ENCODE measurements at places on chromosomes 6 and 20.

GRCh38 chr6:28207510-28208110 is 17.5 kb upstream of the ZSCAN9 start:
- no peak for DNase-seq
- no peak overlapping the region for H3K4me3 ChIP-seq
- H3K36me3 ChIP-seq = no peaks in the 10 kb centered on the region
- H3K27ac ChIP-seq = no peak overlapping the region
- 0 out of 2 replicates have a peak, but pooled peaks cover 1% of the 10 kb centered on the region for H3K4me1 ChIP-seq
- H3K27me3 ChIP-seq = peaks cover 15% of the 10 kb centered on the region

- no peak for DNase-seq
- no peak overlapping the region for H3K27ac ChIP-seq
- H3K4me1 ChIP-seq = no peaks in the 10 kb centered on the region
- no peaks in the 10 kb centered on the region for H3K36me3 ChIP-seq
- H3K27me3 ChIP-seq = no peaks in the 10 kb centered on the region
Measured at GRCh38 chr20:32350421-32350820, 7.7 kb upstream of the ASXL1 start.

GRCh38 chr6:4651831-4652467 is 124.3 kb upstream of the CDYL start:
- no peak for DNase-seq
- H3K27ac ChIP-seq = no peak overlapping the region
- no peaks in the 10 kb centered on the region for H3K36me3 ChIP-seq
- no peak overlapping the region for H3K4me3 ChIP-seq
- H3K27me3 ChIP-seq = peaks cover 2% of the 10 kb centered on the region
- H3K4me1 ChIP-seq = peaks cover 7% of the 10 kb centered on the region

DNA sequence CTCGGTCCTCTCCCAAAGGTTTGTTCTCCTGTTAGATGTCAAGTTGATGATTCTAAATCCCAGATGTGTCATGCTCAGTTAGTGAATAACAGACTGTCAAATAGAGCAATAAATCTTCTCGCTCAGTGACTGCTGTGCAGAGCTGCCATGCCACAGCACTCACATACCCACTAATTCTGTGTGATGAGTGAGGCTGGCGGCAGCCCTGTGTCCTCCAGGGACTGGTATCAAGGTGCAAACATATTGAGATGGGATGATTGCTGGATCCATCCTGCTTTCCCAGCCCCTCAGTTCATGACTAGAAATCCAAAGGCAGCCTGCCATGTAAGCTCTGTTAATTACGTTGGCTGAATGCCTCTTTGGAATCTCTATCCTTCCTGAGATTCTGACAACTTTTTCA is 103.9 kb downstream of the OLIG3 start:
- DNase-seq = no peak
- no peaks in the 10 kb centered on the region for H3K36me3 ChIP-seq
- H3K4me1 ChIP-seq = peaks cover 27% of the 10 kb centered on the region
- no peaks in the 10 kb centered on the region for H3K27me3 ChIP-seq
- peak overlapping the region; percentile 73 for H3K27ac ChIP-seq
- H3K4me3 ChIP-seq = no peak overlapping the region

GRCh38 chr6:11224252-11224965 is 8.1 kb downstream of the NEDD9 start:
- DNase-seq = peak; percentile 34
- peak overlapping the region; percentile 28 for H3K27ac ChIP-seq
- no peaks in the 10 kb centered on the region for H3K27me3 ChIP-seq
- H3K4me1 ChIP-seq = peaks cover 20% of the 10 kb centered on the region
- no peak overlapping the region for H3K4me3 ChIP-seq

DNA sequence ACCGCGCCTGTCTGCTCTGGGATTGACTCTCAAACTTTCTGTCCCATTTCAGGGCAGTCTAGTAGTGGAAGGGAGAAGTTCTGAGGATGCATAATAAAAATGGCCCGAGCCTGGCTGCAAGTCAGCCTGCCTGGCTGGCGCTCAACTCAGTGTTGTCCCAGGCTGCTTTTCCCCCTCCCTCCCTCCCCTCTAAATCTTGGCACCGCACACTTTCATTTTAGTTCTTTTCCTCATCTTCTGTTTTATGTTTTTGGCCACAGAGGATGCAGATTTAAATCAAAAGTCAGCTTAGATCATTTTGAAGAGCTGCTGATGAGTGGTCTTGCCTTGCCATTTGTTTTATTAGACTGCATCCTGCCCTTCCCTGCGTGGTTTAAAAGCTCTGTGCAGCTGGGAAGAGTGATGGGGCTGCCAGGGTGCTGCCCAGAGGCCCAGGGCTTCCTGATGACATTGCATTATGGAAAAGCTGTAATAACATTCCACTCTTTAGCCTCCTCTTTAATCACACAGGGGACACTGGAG is 6.5 kb upstream of the UQCC2 start:
- H3K36me3 ChIP-seq = no peaks in the 10 kb centered on the region
- H3K4me1 ChIP-seq = no peaks in the 10 kb centered on the region
- DNase-seq = no peak
- no peak overlapping the region for H3K27ac ChIP-seq
- H3K27me3 ChIP-seq = peaks cover 7% of the 10 kb centered on the region

DNA sequence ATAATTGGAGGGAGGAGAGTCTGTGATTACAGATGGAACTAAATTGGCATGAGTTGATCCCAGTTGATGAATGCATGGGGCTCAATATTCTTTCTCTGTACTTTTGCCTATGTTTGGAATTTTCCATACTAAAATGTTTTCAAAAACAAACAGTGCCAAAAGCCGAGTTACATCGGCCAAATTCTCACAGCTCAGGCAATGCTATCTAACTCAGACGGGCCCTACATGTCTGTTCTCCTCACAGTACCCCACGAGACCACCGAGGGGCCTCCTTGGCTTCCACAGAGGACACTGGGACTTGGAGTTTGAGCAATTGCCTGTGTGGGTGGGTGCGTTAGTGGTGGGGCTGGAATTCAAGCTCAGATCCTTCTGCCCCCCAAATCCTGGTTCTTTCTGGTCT is 413.2 kb downstream of the CDH26 start:
- H3K4me3 ChIP-seq = no peak overlapping the region
- no peaks in the 10 kb centered on the region for H3K36me3 ChIP-seq
- no peaks in the 10 kb centered on the region for H3K27me3 ChIP-seq
- peaks cover 26% of the 10 kb centered on the region for H3K4me1 ChIP-seq
- 0 out of 2 replicates have a peak overlapping the region, but pooled peaks have one; percentile 11 for H3K27ac ChIP-seq

DNA sequence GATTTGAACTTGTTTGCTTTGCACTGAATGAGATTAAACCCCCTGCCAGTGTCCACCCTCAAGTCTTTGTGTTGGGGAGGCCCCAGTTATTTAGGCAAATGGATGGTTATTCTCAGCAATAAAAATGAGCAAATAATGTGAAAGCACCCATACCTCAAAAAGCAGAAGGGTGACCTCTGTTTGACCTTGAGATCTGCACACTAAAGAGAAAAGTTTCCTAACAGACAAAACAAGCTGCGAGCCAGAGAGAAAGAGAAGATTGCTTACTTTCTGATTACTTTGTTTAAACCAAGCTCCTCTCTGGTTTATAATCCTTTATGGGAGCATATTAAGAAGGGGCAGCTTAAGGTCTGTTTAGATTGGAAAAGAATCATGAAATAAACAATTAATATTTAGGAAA is 30.4 kb upstream of the TRERF1 start:
- peaks cover 6% of the 10 kb centered on the region for H3K27me3 ChIP-seq
- H3K4me3 ChIP-seq = no peak overlapping the region
- H3K36me3 ChIP-seq = no peaks in the 10 kb centered on the region
- no peak for DNase-seq
- no peak overlapping the region for H3K27ac ChIP-seq
- H3K4me1 ChIP-seq = no peaks in the 10 kb centered on the region

GRCh38 chr20:51955756-51956155 is 153.4 kb upstream of the SALL4 start:
- H3K4me1 ChIP-seq = no peaks in the 10 kb centered on the region
- DNase-seq = no peak
- H3K27me3 ChIP-seq = peaks cover 9% of the 10 kb centered on the region

DNA sequence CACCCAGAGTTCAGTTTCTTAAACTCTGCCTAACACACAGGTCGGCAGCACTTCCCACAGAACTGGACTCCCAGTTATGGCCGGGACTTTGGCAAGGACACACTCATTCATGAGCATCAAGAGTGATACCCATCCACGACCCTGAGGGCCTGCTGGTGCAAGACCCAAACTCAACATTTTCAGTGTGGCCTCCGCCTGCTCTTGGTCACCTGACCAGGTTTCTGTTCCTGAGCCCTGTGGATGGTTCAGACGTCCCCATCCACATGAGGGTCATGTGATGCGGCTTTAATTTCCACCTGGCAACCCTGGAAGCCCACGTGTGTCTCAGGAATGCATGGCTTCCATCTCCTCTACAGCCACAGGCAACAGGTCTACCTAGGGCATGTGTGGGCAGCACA is 245.3 kb downstream of the DLL1 start:
- no peak overlapping the region for H3K4me3 ChIP-seq
- no peak overlapping the region for H3K27ac ChIP-seq
- no peaks in the 10 kb centered on the region for H3K4me1 ChIP-seq
- no peaks in the 10 kb centered on the region for H3K36me3 ChIP-seq
- DNase-seq = no peak

DNA sequence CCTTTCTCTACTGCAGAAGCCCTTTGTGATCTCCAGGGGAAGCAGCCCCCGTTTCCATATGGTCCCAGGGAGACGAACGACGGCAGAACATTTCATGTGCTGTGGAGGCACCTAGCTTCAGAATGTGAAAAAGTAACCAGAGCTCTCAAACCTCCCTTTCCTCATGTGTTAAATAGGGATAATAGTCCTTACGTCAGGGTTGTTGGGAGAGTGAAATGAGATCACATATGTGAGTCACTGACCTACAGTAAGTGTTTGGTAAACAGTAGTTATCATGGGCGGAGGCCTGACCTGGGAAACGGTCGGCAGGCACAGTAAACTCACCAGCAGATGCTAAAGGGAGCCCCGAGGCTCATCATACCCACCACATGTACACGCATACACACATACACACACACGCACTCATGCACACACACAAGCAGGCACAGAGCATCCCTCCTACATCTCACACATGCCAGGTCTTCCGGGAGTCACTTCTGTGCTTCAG is 89.7 kb downstream of the LY86 start:
- DNase-seq = no peak
- H3K36me3 ChIP-seq = no peaks in the 10 kb centered on the region
- H3K4me3 ChIP-seq = no peak overlapping the region
- no peak overlapping the region for H3K27ac ChIP-seq
- no peaks in the 10 kb centered on the region for H3K27me3 ChIP-seq

- no peak overlapping the region for H3K27ac ChIP-seq
- H3K36me3 ChIP-seq = no peaks in the 10 kb centered on the region
- H3K27me3 ChIP-seq = no peaks in the 10 kb centered on the region
- H3K4me3 ChIP-seq = no peak overlapping the region
- no peak for DNase-seq
Measured at GRCh38 chr6:164072240-164072666, 657.7 kb downstream of the QKI start.

DNA sequence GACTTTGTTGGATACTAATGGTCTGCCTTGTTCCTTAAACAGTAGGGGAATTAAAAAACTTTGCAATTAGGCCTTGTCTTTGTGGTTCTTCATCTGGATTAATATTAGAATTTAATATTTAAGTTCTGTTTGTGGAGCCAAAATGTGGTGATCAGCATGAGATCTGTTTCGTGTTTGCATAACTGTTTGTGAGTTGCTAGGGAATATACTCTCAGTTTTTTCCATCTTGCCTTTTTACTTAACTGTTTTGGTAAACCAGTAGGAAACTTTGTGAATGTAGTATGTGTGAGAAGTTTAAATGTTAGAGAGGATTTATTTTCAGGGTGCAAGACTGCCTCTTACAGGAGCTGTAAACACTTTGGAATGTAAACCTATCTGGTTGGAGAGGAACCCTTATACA is 35.6 kb downstream of the LRRC1 start:
- H3K27me3 ChIP-seq = no peaks in the 10 kb centered on the region
- no peaks in the 10 kb centered on the region for H3K36me3 ChIP-seq
- no peak overlapping the region for H3K4me3 ChIP-seq
- no peak for DNase-seq
- H3K4me1 ChIP-seq = no peaks in the 10 kb centered on the region

DNA sequence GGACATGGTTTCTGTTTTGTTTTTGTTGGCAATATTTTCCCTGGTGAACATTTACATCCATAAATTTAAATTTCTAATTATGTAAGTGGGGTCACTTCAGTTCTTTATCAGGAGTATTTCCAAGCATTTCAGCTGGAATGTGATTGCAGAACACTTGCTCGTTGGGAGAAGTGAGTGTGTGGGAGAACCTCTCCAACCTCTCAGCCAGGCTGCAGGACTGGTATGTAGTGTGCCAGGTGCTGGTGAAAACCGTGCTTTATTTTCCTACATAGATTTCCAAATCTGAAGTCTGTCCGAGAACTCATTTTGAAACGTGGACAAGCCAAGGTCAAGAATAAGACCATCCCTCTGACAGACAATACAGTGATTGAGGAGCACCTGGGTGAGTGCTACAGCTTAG is 6.3 kb downstream of the RPL7L1 start:
- H3K4me3 ChIP-seq = no peak overlapping the region
- H3K27ac ChIP-seq = no peak overlapping the region
- DNase-seq = no peak

DNA sequence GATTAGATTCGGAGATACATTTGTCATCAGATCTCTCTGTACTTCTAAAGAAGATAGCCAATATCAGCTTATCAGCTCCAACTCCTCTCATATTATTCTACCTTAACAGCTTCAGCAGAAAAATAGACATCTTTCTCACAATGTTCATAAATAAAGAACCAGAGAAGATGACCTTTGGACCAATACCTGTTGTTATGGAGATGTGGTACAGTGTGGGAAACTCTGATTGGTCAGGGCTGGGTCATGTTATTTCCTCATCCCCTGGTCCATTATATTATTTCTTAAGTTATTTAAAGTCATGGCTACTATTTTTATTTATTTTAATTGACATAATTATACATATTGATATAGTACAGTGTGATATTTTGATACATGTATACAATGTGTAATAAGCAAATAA is 35.9 kb upstream of the POLR1H start:
- no peak overlapping the region for H3K27ac ChIP-seq
- H3K27me3 ChIP-seq = no peaks in the 10 kb centered on the region
- H3K36me3 ChIP-seq = no peaks in the 10 kb centered on the region
- no peaks in the 10 kb centered on the region for H3K4me1 ChIP-seq
- no peak for DNase-seq

GRCh38 chr20:38674092-38674764 is 50.1 kb upstream of the SLC32A1 start:
- H3K27me3 ChIP-seq = no peaks in the 10 kb centered on the region
- H3K4me1 ChIP-seq = no peaks in the 10 kb centered on the region
- H3K4me3 ChIP-seq = no peak overlapping the region
- no peak for DNase-seq
- H3K36me3 ChIP-seq = no peaks in the 10 kb centered on the region
- H3K27ac ChIP-seq = no peak overlapping the region

- no peak overlapping the region for H3K4me3 ChIP-seq
- peaks cover 8% of the 10 kb centered on the region for H3K27me3 ChIP-seq
- no peaks in the 10 kb centered on the region for H3K4me1 ChIP-seq
- no peaks in the 10 kb centered on the region for H3K36me3 ChIP-seq
- no peak overlapping the region for H3K27ac ChIP-seq
- no peak for DNase-seq
Measured at GRCh38 chr6:11007715-11008608, 36.1 kb downstream of the ELOVL2 start.

GRCh38 chr6:114471450-114471849 is 128.6 kb upstream of the HS3ST5 start:
- H3K4me3 ChIP-seq = no peak overlapping the region
- no peaks in the 10 kb centered on the region for H3K27me3 ChIP-seq
- no peaks in the 10 kb centered on the region for H3K36me3 ChIP-seq
- no peak for DNase-seq
- no peak overlapping the region for H3K27ac ChIP-seq

- no peaks in the 10 kb centered on the region for H3K4me1 ChIP-seq
- no peak for DNase-seq
- no peaks in the 10 kb centered on the region for H3K27me3 ChIP-seq
- no peak overlapping the region for H3K4me3 ChIP-seq
- no peak overlapping the region for H3K27ac ChIP-seq
- H3K36me3 ChIP-seq = no peaks in the 10 kb centered on the region
Measured at GRCh38 chr6:90303039-90303438, 6.4 kb upstream of the BACH2 start.
